ENCODE measurements at places on chromosomes 6 and 20. TPM values are rescaled to one million over a fixed set of nuclear protein-coding genes. Genes with fewer than 3 reads are reported as not detected.

Gene CCM2L
- 7.8 TPM for total RNA-seq

- H3K36me3 ChIP-seq: no peaks in the 10 kb centered on the region
- no peaks in the 10 kb centered on the region for H3K27me3 ChIP-seq
- H3K27ac ChIP-seq: no peak overlapping the region
- H3K4me1 ChIP-seq: no peaks in the 10 kb centered on the region
- no peak for DNase-seq
Observed at GRCh38 chr6:155771822-155772221, 316.2 kb upstream of the NOX3 start.

GRCh38 chr6:1082285-1082935, 229.5 kb upstream of the FOXQ1 start:
- H3K27me3 ChIP-seq: peaks cover 5% of the 10 kb centered on the region
- peaks cover 17% of the 10 kb centered on the region for H3K4me1 ChIP-seq
- DNase-seq: no peak
- no peaks in the 10 kb centered on the region for H3K36me3 ChIP-seq

- peak; percentile 85 for DNase-seq
- peaks cover 12% of the 10 kb centered on the region for H3K4me1 ChIP-seq
- H3K36me3 ChIP-seq: no peaks in the 10 kb centered on the region
- peaks cover 8% of the 10 kb centered on the region for H3K27me3 ChIP-seq
- H3K27ac ChIP-seq: no peak overlapping the region
Observed at GRCh38 chr6:33590531-33591198, 10.6 kb upstream of the BAK1 start.
